ENCODE measurements at places on chromosomes 4 and X. TPM values are rescaled to one million over a fixed set of nuclear protein-coding genes. Genes with fewer than 3 reads are reported as not detected.

Gene NAP1L3
- 13.4 TPM for total RNA-seq

Gene N4BP2
- total RNA-seq, result 2.1 TPM

Gene WDFY3
- total RNA-seq, result 23.4 TPM

Gene NPY5R
- total RNA-seq, result not detected
